ENCODE measurements at places on chromosomes 1 and 21.

GRCh38 chr1:167418391-167418790, 99.9 kb downstream of the CD247 start:
- DNase-seq: no peak

- DNase-seq: peak; percentile 1
These were observed 3.5 kb downstream of the FMO2 start for GRCh38 chr1:171188388-171189266.

DNA sequence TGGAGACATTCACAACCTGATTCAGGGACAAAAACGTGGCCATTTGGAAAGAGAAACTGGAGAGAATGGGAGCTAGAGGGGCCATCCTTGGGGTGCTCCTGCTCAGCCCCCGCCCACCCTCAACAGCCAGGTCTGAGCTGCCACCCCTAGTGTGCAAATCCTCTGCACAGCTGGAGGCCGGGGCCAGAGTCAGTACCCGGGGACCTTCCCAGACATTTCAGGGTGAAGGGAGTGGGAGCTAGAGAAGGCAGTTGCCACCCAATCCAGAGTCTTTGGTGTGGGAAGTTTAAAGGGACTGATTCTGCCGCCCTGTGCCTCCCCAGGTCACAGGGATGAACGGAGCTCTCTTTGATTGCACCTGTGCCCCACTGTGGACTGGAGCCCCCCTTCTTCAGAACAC, 397.4 kb downstream of the MATN1 start:
- no peak for DNase-seq

DNA sequence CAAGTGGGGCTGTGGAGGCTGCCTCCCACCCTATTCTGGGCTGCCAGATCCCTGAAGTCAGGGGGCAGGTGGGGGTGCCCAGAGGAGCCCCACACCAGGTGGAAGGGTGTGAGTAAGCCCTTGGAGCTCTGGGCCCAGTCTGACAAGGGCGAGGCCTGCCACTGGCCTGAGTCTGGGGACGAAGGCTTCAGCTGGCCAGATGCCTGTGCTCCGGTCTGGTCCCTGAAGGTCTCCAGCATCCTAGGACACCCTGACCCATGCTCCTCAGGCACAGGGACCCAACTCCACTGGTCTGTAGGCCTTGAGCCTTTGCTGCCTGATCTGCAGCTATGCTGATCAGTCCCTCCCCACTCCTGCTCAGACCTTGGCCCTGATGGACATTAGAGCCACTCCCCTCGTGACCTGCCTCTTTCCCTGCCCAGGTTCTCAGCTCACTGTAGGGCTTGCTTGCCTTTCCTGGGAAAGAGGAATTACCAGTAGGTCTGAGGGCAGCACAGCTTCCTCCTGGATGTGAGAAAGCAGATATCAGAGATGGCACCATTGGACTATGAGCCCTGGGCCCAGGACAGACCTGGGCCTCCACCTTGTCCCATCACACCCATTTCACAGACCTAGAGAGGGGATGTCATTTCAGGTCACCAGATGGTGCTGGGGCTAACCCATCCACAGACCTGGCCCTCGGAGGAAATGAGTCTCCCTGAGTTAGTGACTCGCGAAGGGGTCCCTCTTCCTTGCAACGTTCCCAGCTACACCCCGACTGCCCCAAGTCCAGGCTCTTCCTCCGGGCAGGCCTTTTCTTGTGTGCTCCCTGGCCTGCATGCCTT, 32.8 kb upstream of the CSF3R start:
- no peak for DNase-seq

Measured in stimulated activated CD4-positive, alpha-beta T cell treated with anti-CD3 and anti-CD28 coated beads, TNF-alpha, amount 100 ng/mL, for 1 hour (primary cell).